ENCODE measurements at places on chromosomes 11 and 22.

GRCh38 chr11:124736736-124737135 lies 3.0 kb upstream of the NRGN start:
- DNase-seq, result no peak

DNA sequence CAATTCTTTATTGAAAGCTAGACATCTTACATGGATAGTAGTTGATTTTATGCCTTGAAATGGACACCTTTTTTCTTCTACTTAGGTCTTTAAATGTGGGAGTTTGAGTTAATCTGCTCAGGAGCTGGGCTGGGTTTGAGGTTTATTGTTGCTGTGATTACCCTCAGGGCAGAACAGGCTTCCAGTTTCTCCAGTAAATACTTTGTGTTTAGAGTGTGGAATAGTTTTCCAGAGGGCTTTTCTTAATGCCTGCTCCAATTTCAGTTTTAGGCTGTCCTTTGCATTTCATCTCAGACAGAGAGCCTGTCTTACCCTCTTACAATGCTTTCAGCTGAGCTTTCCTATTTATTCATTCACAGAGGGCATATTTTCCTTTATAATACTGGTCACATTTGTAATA lies 69.9 kb upstream of the ADORA2A start:
- no peak for DNase-seq

GRCh38 chr11:33701302-33702230 lies 940 bp upstream of the C11orf91 start:
- no peak for DNase-seq

- no peak for DNase-seq
Measured at GRCh38 chr11:9206496-9206895, 58.7 kb downstream of the DENND5A start.

GRCh38 chr22:27993201-27993635 lies 74.2 kb upstream of the PITPNB start:
- DNase-seq, result no peak

- DNase-seq, result no peak
Measured at GRCh38 chr11:9703280-9703679, 39.4 kb downstream of the SWAP70 start.

- DNase-seq, result no peak
Measured at GRCh38 chr22:44516841-44517240, 18.8 kb upstream of the RTL6 start.

Measured in activated B cell treated with CpG ODN at 0.5 μM for 24 hours (primary cell).